ENCODE measurements at places on chromosomes 5 and 9. TPM values are rescaled to one million over a fixed set of nuclear protein-coding genes. Genes with fewer than 3 reads are reported as not detected.

The BNIP1 gene
- 11.4 TPM for total RNA-seq

The ANGPTL2 gene
- total RNA-seq = 96.7 TPM

DNA sequence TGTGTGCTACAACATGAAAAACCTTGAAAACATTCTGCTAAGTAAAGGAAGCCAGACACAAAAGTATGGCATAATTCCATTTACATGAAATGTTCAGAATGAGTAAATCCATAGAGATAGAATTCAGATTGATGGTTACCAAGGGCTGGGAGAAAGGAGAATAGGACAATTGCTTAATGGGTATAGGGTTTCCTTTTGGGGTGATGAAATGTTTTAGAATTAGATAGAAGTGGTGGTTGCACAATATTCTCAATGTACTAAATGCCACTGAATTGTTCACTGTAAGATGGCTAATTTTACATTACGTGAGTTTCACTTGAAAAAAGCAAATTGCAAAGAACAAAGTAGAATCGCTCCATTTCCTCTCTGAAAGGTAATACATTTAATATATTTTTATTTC lies 43.0 kb upstream of the GAS1 start:
- no peak overlapping the region for H3K4me3 ChIP-seq
- no peak overlapping the region for H3K27ac ChIP-seq
- no peaks in the 10 kb centered on the region for H3K36me3 ChIP-seq
- no peaks in the 10 kb centered on the region for H3K27me3 ChIP-seq

The SPINK13 gene
- total RNA-seq = not detected

The OBP2B gene
- not detected for total RNA-seq

GRCh38 chr5:162484986-162485385 lies 417.4 kb downstream of the GABRG2 start:
- DNase-seq = no peak
- H3K4me3 ChIP-seq = no peak overlapping the region
- H3K27me3 ChIP-seq = no peaks in the 10 kb centered on the region
- no peaks in the 10 kb centered on the region for H3K36me3 ChIP-seq
